ENCODE measurements at places on chromosomes 7 and 10.

DNA sequence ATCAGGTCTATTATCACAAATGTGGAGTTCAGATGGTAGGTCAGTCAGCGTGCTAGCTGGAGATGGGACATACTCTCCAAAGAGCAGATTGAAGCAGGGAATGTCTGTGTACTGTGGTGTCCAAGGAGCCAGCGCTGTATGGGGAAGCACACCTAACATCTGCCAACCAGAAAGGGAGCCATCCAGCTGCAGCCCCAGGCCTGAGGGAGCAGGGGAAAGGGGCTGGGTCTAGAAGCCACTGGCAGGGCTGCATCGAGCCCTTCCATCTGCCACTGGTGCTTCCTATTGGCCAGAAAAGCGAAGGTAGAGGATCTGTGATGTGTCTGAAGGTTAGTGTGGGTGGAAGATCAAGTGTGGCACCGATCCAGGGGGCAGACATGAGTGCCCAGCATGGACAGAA lies 8.0 kb upstream of the RAMP3 start:
- peak; percentile 8 for DNase-seq

DNA sequence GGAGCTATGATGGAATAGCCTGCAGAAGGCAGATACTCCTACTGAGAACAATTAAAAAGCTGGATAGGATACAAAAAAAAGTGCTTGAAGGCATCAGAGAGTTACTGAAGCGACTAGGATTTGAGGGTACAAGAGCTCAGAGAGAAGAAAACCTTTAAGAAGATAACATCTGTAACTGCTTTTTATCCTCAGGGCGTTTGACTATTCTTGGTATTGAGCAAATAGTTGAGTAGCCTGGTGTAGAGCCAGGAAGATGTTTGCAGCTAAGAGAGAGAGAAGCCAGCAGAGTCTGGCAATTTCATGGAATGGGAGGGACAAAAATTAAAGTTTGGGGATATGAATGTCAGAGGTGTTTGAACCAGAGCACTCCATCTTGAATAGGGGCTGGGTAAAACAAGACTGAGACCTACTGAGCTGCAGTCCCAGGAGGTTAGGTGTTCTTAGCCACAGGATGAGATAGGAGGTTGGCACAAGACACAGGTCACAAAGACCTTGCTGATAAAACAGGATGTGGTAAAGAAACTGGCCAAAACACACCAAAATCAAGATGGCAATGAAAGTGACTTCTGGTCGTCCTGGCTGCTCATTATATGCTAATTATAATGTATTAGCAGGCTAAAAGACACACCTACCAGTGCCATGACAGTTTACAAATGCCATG lies 428.8 kb downstream of the SH2D4B start:
- DNase-seq, result no peak

- peak; percentile 36 for DNase-seq
Observed at GRCh38 chr10:52779541-52780390, 7.2 kb upstream of the MBL2 start.

DNA sequence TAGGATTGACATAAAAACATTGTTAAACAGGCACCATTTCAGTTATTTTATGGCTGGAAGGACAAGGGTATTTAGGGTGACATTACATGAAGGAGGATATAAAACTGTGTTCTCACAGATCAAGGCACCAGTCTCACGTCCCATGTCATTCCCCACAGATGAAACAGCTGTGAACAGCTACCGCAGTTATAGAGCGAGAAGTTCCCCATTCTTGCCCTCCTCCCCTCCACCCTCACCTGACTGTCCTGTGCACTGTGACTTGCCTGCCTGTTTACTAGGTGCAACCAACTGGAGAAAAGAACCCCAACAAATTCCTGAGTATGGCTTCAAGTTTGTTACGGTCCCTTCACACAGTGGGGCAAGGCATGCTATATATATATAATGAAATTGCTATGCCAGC lies 141.6 kb downstream of the SND1 start:
- DNase-seq, result no peak

- DNase-seq, result no peak
Observed at GRCh38 chr7:34655384-34655783, 2.6 kb upstream of the NPSR1 start.

GRCh38 chr7:157514746-157515145 lies 177.9 kb downstream of the DNAJB6 start:
- no peak for DNase-seq

- DNase-seq, result no peak
Observed at GRCh38 chr10:111129363-111129762, 52.5 kb downstream of the ADRA2A start.

DNA sequence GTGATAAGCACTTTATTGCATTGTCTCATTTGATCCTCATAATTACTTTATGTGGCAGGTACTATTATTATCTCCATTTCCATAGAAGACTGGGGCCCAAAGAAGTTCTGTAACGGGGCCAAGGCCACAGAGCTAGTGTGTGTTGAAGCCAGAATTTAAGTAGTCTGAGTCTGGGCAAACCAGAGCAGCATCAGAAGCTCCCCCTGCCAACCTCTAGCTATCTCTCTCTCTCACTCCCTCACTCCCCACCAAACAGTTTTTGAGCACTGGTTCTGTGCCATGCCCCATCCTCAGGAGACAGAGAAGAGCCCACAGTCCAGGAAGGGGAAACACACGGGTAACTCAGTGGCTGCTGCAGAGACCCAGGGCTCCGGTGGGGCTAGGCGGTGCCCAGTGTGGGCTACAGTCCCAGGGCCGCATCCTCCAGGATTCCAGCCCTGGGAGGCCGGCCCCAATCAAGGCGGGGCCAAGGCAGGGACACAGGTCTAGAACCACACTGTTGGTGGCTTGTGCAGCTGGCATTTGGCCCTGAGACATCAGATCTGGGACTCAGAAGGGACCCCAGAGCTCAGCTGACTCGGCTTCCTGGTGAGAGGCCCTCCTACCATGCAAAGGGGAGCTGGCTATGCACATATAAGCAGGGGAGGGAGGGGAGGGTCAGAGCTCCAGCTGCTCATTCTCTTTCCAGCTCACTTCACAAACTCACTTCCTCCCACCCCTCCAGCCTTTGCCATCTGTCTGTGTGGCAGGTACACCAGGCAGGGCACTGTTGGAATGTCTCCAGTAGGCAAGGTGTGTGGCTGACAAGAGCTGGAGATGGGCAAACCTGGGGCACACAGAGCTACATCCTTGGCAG lies 34.4 kb downstream of the COL13A1 start:
- DNase-seq, result no peak

- no peak for DNase-seq
Observed at GRCh38 chr10:15043674-15044073, at the start of gene OLAH. TSS of gene OLAH (plus strand) at chr10:15043943. CDS start at chr10:15047289, 3,346 bp downstream.

DNA sequence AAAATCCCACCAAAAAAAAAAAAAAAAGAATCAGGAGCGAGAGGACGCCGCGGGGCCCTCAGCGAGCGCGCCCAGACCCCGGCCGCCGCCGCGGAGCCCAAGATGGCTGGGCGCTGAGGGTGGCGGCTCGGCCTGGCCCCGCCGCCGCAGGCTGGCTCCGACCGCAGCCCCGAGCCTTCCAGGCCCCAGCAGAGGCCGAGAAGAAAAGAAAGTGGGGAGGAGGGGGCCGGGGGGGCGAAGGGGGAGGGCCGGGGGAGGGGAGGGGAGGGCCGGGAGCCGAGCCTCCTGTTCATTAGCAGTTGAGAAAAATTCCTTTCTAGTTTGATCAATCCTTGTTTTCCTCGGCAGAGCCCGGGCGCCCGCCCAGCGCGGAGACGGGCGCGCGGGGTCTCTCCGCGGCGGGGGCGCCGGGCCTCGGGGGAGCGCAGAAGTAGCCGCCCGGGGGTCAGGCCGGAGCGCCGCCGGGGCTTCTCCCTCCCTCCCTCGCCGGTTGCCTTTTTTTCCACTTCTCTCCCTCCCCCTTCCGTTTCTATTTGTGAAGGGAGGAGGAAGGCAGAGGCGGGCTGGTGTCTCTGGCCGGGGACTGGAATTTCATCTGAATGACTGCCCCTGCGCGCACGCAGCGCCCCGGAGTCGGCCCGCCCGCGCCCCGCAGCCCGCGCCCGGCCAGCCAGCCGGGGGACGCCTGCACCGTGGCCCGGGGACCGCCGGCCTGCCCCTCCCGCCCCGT lies 778 bp upstream of the TRIM8 start:
- DNase-seq, result no peak

DNA sequence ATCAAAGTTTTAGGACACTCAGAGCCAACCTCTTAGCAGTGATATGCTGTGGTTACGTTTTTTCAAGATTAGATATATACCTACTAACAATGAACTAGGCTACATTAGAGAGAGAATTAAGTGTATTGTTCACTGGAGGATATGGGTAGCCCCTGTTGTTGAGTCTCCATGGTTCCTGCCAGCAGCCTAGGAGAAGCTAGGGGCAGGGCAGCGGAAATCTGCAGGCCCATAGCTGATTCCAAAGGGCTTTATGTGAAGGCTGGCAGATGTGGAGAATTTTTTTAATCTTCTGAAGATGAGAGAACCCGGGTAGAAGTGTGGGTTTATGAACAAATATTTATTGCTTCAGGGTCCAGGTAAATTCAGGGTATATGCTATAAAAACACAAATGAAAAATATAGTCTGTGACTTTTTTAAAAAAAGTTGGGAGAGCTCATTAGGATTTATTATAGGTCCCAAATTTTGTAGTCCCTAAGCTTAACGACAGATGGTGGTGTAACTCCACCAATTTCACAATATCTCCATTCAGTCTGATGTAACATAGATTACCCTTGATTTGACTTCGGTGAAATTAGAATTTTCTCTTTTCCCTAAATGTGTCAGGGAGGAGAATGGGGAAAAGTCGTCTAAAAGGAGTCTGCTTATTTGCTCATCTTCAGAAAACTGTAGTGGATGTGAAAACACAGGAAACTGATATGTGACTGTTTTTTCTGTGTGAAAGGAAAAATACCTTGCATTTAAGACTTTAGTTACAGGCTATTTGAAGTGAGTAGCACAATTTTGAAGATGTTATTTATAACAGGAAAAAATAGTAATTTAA lies 163.0 kb upstream of the PPP1R3A start:
- DNase-seq, result no peak

DNA sequence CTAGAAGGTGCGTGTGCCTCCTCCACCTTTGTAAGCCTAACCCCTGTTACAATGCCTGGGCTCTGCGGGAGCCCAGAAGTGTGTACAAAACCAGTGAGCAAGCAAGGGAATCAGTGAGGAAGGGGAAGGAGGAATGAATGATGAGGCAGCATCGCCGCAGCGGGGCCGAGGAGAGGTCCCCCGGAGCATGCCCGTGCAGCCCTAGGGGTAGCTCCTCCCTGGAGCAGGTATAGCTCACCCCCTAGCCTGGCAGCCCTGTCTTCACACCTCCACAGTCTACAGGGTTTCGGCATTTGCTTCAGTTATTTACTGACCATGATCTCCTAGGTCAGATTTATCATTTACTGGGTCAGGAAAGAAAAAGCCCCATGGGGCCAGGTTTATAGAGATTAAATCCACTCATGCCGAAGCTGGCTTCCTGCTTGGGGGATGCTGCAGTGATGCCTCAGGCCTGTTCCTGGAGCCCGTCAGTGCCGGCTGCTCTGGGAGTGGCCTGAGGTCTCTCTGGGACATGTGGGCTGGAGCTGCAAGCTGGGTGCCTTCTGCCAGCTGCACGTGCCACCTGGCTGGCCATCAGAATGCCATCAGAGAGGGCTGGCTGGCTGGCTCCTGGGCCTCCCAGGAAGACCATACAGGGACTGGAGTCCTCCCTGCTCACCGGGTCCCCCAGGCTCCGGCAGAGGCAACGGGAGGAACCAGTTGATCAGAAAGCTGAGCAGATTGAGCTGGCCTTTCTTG lies 138.9 kb downstream of the GRK5 start:
- DNase-seq, result no peak

DNA sequence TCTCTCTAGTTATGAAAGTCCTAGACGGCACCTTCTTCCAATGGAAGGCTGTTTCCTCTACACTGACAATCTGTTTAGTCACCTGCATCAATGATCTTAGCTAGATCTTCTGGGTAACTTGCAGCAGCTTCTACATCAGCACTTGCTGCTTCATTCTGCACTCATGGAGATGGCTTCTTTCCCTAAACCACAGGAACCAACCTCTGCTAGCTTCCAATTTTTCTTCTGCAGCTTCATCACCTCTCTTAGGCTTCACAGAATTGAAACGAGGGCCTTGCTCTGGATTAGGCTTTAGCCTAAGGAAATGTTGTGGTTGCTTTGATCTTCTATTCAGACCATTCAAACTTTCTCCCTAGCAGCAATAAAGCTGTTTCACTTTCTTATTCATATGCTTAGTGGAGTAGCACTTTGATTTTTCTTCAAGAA lies 24.6 kb downstream of the NAMPT start:
- DNase-seq, result no peak

GRCh38 chr10:52946486-52946885 lies 173.9 kb upstream of the MBL2 start:
- DNase-seq, result no peak

DNA sequence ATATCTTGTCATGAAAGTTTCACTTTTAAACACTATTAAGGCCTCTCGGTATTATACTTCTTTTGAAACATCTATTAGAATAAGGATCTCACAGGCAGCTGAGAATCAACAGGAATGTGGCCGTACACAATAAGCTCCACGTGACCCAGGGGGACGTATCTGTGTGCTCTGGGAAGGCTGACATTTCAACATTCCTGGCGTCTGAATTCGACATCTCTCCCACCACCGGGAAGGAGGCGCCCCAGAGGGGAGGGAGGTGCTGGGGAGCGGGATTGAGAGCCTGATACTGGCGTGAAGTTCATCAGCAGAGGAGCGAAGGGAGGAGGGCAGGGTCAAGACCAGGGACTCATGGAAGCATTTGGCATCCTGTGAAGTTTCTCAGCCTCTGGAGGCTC lies 401.3 kb downstream of the DNAJB6 start:
- DNase-seq, result peak; percentile 7

DNA sequence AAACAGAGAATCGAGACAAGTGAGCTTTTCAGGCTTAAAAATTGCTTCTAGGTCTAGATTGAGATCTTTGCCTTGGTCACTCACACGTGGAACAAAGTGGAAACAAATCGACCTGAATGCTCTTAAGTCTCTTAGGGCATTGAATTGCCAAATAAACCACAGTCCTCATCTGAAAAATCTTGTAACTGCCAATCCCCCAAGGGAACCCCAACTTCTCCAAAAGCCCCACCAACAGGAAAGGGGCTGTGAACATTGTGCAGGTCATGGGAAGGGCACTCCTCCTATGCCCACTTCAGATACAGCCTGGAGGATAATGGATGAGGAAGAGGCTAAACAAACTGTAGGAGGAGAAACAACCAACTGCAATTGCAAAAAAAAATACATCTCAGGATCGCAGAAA lies 91.3 kb downstream of the DGKI start:
- DNase-seq, result no peak

DNA sequence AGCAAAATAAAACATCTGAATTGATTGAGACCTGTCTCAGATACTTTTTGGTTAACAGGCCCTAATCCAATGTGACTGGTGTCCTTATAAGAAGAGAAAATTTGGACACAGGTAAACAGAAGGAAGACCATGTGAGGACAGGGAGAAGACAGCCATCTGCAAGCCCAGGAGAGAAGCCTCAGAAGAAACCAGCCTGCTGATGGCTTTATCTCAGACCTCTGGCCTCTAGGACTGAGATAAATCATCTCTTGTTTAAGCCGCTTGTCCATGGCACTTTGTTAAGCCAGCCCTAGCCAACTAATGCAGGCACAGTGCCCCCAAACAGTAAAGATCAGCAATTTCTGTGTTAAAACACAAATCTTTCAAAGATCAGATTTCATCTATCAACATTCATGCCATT lies 41.8 kb upstream of the FIGNL1 start:
- no peak for DNase-seq

Data from activated CD4-positive, CD25-positive, alpha-beta regulatory T cell treated with anti-CD3 and anti-CD28 coated beads, Interleukin-2, amount 50 U/mL, for 72 hours (primary cell).